ENCODE measurements at places on chromosomes 12 and 14. TPM values are rescaled to one million over a fixed set of nuclear protein-coding genes. Genes with fewer than 3 reads are reported as not detected.

Gene IL23A
- total RNA-seq = 23.5 TPM

Gene C12orf60
- total RNA-seq = 0.10 TPM

Gene LPAR5
- total RNA-seq = 4.1 TPM

Gene RNFT2
- 3.4 TPM for total RNA-seq

Gene PLEK2
- 3.9 TPM for total RNA-seq

Gene PYGL
- total RNA-seq = 51.3 TPM

Gene INSM2
- total RNA-seq = not detected

Gene CPNE8
- total RNA-seq = 8.5 TPM

Gene BMP4
- not detected for total RNA-seq

Gene PPP1R1A
- not detected for total RNA-seq

Gene FKBP4
- 11.0 TPM for total RNA-seq

Gene TMEM179
- total RNA-seq = not detected

Gene GYS2
- not detected for total RNA-seq

Gene IL26
- 0.21 TPM for total RNA-seq

Gene CACNA2D4
- total RNA-seq = 17.2 TPM

Gene RIMBP2
- not detected for total RNA-seq

Gene KRT6C
- not detected for total RNA-seq

Gene TUNAR
- 0.21 TPM for total RNA-seq

Gene LMNTD1
- total RNA-seq = not detected

Gene SLC41A2
- 4.9 TPM for total RNA-seq

Gene PZP
- total RNA-seq = not detected

Gene RBP5
- not detected for total RNA-seq

Gene BTG1
- total RNA-seq = 539 TPM

Gene LDHB
- 571 TPM for total RNA-seq

Gene RPGRIP1
- 0.42 TPM for total RNA-seq

Gene CEP128
- total RNA-seq = 11.0 TPM
